WERI-Rb-1 (cell line): ENCODE measurements at places on chromosomes 13 and 19.

- DNase-seq = no peak
These were observed 8.4 kb upstream of the HTR2A start for GRCh38 chr13:46905249-46905648.

DNA sequence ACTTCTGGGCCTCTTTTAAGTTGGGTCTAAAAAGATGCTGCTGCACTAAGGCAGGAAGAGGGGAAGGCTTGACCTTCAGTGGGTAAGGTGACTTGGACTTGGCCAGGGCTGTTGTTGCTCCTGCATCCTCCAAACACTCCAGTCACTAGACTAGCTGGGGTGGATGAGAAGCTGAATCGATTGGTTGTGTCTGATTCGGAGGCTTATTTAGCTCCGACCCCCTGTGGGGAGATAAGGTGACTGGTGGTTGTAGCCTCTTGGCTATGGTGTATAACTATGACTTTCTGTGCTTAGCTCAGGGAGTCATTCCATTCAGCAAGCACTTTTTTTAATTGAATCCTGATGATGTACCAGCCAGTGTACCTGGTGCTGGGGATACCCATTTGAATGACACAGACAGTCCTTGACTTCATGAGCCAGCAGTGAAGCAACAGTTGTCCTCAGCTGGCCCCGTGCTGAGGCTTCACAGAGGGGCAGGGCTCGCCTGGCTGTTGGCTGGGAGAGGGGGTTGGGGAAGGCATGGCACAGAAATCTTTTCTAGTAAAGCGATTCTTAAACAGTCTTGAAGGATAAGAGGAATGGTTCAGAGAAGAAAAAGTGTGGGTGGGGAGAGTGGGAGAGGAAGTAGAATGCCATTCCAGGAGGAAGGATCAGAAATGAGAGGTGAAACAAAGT is 9.9 kb downstream of the PCDH8 start:
- DNase-seq = no peak

DNA sequence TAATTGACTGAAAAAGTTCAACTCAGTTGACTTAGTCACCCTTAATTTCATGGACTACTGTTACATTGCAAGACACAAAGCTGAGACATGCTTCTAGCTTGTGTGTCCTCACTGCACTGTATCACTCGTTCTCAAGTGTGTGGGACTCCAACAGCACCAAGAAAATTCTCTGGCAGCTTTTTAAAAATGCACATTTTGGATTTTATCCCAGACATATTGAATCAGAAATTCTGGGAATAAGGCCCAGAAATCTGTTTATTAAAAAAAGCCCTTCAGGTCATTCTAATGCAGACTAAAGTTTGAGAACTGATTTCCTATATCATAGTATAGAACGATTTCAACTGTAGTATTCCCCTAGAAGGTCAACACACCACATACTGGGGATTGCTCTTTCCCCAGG is 1485.3 kb downstream of the PCDH9 start:
- no peak for DNase-seq

- DNase-seq = no peak
These were observed 9.6 kb upstream of the KPTN start for GRCh38 chr19:47493378-47494210.

DNA sequence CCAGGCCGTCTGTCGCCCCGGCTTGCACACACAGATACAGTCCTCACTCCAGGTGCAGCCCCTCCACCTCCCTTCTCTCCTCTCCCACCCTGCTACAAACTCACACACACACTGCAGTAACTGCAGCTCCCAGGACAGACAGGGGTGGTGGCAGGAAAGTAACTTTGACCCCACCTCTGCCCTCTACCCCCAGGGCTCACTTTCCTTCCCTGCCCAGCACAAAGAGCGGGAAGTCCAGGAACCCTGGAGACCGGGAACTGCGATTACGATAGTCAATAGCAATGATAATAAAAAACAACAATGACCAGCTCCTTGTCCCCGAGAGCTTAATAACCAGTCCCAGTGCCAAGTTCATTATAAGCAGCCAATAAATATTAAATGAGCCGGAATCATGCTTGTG is at the start of gene CEACAM20:
Gene CEACAM20, minus strand, starts transcription at position 140 of the 400 bp plus-strand sequence. CDS start 166 bp downstream, outside the sequence.
- no peak for DNase-seq

- no peak for DNase-seq
These were observed 38.2 kb downstream of the MZT1 start for GRCh38 chr13:72689181-72689696.

DNA sequence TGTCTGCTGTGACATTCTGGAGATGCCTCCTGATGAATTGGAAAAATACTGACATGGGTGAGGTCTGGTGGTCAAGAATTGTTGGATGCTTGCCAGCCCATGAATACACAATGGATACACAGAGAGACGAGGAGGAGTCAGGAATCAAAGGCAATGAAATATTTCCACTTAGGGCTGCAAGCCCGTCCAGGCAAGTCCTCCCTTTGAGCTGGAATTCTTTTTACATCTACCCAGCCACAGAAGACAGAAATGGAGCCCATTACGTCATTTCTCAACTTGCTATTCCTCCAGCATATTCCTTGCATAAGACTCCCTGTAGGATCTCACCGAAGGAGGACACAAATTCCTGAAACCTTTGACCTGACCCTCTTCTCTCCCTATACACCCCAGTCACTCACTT is 15.7 kb upstream of the IGFL4 start:
- no peak for DNase-seq

DNA sequence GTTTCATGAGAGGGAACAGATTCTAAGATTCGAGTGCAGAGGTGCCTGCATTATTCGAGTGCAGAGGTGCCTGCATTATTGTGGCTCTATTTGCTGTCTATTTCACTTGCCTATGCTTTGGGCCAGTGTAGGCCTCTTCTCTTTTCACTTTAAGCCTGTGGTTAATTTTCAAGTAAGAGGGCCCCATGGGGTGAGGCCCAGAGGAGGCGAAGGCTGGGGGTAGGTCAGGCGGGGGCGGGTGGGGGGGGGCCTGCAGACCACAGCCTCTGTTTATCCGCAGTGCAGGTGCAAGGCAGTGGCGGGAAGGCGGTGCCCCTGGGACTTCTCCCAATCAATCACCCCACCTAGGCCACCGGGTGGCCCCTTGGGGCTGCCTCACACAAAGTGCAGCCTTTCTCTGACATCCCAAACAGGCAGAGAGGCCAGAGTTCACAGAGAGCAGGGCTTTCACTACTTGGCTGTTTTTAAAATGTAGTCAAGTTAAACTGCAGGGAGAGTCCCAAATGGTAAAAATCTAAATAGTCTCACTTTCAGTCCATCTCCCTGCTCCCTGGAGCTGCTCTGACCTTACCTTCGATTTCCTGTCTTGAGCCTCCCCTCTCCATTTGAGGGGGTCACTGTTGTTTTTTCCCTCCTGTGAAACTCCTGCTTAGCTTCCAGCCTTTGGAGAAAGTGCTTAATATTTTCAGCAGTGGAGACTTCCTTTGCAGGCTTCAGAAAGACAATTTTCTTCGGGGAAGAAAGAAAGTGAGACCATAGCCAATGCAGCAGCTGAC is 249.0 kb downstream of the DLEU7 start:
- DNase-seq = no peak

GRCh38 chr13:89755729-89756492 is 1591.6 kb upstream of the MIR17HG start:
- DNase-seq = no peak

GRCh38 chr13:29106651-29107050 is 286.5 kb downstream of the MTUS2 start:
- no peak for DNase-seq

DNA sequence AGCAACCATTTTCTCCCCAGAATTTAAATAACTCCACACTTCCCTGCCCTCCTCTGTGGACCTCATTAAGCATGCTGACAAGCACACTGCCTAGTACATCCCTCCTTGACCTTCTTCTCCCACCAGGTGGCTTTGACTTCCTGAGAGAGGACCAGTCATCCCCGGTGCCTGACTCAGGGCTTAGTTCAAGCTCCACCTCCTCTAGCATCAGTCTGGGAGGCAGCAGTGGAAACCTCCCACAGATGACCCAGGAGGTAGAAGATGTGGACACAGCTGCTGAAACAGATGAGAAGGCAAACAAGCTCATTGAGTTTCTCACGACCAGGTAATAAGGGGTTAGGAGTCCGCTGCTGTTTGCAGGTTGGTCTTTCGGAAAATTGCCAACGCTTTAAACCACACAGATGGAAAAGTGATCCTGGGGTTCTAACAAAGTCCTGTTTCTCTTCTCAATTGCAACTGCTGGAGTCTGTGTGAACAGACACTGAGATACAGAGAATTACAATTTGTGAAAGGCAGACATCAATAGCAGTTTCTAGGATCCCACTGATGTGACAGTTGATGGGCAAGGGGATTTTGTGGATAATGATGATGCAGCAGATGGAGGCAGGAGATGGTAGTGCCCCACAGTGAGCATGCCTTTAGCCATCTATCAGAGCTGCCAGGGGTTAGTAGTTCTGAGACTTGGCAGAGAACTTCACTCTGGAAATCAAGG is 86.7 kb downstream of the ZAR1L start:
- peak; percentile 24 for DNase-seq

DNA sequence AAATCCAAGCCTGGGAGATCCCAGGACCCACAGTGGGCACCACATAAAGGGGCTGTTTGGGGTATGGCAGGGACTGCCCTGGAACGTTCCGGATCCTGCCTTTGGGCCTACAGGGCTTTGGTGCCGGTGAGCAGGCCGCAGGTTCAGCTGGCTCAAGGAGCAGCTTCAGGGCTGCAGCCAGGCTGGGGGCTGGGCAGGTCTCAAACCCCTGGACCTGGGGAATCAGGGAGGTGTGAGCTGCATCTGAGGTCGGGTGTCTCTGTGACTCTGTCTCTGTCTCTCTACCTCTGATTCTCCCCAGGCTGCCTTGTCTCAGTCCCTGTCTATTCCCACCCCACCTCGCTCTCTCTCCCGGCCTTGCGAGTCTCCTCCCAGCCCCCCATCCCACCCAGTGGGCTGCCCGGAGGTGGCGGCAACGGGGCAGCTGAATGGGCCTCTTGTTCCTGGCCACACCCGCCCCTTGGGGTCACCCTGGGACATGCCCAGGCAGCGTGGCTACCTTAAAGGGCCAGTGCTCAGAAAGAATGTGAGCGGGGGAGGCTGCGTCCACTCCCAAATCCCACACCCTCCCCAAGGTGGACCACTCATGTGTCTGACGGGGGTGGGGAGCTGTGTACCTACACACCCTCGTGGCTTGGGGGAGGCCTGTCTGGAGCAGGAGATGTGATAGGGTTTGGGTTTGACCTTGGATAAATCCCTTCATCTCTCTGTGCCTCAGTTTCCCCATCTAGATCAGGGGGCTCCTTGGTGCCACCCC is 31.1 kb downstream of the NFIC start:
- DNase-seq = no peak

- no peak for DNase-seq
These were observed 230.0 kb downstream of the DCT start for GRCh38 chr13:94249512-94249911.

DNA sequence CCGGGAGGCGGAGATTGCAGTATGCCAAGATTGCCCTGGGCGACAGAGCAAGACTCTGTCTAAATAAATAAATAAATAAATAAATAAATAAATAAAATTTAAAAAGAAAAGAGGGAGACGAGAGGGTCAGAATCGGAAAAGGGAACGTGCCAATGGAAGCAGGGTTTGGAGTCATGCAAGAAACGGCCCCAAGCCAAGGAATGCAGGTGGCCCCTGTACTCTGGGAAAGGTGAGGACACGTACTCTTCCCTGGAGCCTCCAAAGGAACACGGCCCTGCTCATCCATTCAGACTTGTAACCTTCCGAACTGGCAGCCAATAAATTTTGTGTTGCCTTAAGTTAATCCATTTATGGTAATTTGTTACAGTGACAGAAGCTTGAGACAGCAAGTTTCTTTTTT is 19.9 kb upstream of the PNMA8C start:
- no peak for DNase-seq

- no peak for DNase-seq
These were observed 12.0 kb downstream of the CD37 start for GRCh38 chr19:49347191-49347590.

- DNase-seq = peak; percentile 93
These were observed at the start of gene FARP1 for GRCh38 chr13:98142380-98143156. TSS of gene FARP1 (plus strand) at chr13:98143094. CDS start at chr13:98213243, 70,149 bp downstream.

DNA sequence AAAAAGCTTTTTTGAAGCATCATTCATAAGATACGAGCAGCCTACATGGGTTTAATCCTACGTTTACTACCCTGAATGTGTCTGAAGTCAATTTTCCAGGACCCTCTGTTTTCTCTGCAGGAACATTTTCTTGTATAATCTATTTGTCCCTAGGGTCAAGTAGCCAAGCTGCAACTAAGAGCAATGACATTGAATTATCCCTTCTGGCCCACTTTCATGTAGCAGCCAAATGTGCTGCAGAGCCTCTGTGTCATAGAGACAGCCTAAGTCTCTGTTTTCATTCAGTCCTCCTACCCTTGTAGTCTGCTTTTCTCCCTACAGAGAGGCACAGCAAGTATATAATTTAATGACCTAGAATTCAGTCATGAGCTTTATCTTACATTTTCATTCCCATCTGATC is 82.1 kb downstream of the ZAR1L start:
- DNase-seq = no peak

GRCh38 chr13:102951808-102952207 is 106.0 kb downstream of the ERCC5 start:
- no peak for DNase-seq

GRCh38 chr13:49779721-49780120 is 12.8 kb downstream of the KPNA3 start:
- no peak for DNase-seq
